ENCODE measurements at places on chromosomes 1 and 21. TPM values are rescaled to one million over a fixed set of nuclear protein-coding genes. Genes with fewer than 3 reads are reported as not detected.

Gene SYPL2
- total RNA-seq, result not detected

GRCh38 chr1:49906365-49906764 lies 117.4 kb downstream of the AGBL4 start:
- DNase-seq, result no peak

DNA sequence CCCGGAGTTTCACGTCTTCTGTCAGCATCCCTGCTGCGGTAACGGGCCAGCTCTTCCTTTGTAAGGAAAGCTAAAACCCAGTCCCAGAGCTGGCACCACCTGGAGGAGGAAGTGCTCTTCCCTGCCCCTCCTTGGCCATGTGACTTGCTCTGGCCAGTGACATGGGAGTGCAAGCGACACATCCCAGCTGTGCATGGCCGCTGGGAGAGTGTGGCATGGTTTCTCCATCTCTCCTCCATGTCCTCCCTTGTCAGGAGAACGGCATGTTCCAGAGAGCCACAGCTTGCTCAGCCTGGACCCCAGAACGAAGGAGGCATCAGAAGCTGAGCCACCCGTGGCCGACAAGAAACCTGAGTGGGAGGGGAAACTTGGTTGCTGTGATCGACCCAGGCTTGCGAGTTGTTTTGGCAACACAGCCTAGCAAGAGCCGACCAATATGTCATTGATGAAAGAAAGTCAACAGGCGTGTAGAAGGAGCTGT lies 2.7 kb upstream of the PRXL2B start:
- DNase-seq, result no peak

DNA sequence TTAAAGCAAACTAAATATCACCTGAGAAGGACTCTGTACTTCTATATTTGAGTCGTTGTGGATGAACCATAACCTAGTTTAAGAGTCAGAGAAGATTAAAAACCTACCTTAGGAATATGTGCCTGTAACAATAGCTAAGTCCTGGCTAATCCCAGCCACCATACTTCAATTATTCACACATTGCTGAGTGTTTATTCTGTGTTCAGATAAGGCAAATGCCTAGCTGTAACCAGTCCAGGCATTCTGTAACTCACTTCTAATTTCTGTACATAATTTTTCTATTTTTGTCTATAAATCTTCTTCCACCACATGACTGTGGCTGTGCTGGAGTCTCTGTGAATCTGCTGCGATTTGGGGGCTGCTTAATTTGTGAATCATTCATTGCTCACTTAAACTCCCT lies 441.9 kb upstream of the ADAMTS5 start:
- no peak for DNase-seq

DNA sequence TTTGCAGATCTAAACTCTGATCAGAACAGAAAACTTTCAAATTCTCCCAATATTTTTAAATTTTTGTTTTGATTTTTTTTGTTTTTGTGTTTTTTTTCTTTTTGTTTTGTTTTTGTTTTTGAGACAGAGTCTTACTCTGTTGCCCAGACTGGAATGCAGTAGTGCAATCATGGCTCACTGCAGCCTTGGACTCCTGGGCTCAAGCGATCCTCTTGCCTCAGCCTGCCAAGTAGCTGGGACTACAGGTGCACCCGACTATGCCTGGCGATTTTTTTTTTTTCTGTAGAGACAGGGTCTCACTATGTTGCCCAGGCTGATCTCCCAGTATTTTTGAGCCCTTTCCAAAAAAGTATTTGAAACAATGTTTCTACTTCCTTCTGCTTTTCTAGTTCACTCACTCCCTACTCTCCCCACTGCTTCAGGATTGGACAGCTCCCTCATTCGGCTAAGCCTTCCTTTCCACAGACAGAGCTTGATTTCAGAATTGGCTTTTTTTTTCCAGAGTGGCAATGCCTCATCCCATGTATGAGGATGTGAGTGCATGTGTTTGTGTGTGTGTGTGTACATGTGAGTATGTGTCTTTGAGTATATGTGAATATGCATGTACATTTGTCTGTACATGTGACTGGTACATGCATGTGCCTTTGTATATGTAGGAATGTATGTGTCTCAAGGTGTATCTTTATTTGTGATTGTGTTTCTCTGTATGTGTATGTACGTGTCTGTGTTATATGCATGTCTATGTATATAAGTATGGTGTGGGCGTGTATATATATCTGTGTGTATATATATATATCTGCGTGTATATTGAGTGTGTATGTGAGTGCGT lies 11.9 kb downstream of the LHX4 start:
- no peak for DNase-seq

DNA sequence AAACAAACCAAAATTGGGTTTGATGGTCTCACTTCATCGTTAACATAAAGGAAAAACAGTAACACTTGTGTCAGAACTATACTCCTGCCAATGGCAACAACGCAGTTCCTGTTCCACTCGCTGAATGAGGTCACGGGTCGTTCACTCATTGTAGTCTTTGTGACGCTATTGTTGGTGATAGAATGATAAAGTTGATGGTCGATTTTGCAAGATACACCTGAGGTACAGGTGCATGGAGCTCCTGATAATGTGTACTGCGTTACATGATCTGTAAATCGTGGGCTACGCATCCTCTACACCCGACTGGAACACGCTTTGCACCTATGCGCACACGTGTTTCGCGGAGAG lies 391 bp upstream of the CENPS start:
- DNase-seq, result peak; percentile 52

Data from glomerular endothelial cell (primary cell).